ENCODE measurements at places on chromosomes 6 and 20.

GRCh38 chr6:90227673-90228072 is 69.0 kb downstream of the BACH2 start:
- no peak for DNase-seq

DNA sequence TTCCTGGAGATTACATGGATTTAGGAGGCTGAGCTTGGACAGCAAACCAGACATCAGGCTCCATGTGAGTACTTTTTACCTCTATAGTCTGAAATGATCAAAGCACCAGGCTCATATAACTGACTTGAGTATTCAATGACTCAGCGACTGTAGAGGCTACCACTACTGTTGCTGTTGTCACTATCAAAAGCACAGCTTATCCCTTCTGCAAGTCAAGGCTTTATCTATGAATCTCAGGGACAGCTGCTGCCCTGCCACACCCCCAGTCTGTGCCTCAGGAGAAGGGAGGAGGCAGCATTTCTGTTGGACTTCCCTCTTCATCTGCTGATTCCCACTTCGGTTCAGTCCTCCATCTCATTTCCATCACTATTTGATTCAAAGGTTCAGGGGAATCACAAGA is 80.5 kb upstream of the CNR1 start:
- no peak for DNase-seq

DNA sequence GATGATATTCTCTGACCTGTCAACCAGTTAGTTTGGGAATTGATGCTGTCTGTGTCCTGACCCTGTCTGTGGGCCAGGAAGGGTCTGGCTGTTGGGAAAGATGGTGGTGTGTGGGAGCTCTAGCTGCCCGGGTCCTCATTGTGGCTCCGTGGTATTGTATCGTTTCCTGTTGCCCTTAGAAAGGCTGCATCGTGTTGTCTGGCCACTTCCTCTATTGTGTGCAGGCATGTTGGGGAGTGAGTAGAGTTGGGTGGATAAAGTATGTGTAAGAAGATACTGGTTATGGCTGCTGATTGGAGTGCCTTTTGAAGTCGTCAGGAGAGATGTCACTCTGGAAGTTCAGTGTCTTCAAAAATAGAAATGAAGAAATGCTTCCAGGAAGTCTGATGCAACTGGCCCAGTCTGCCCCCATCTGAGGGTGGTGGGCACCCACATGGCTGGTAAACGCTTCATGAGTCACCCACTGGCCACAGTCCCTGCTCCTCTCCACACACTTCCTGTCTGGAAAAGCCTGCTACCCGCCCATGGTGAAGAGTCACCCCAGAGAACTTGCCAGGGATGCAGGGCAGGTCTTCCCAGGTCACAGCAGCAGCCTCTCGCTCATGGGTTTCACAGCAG is 27.9 kb downstream of the PPARD start:
- peak; percentile 55 for DNase-seq

DNA sequence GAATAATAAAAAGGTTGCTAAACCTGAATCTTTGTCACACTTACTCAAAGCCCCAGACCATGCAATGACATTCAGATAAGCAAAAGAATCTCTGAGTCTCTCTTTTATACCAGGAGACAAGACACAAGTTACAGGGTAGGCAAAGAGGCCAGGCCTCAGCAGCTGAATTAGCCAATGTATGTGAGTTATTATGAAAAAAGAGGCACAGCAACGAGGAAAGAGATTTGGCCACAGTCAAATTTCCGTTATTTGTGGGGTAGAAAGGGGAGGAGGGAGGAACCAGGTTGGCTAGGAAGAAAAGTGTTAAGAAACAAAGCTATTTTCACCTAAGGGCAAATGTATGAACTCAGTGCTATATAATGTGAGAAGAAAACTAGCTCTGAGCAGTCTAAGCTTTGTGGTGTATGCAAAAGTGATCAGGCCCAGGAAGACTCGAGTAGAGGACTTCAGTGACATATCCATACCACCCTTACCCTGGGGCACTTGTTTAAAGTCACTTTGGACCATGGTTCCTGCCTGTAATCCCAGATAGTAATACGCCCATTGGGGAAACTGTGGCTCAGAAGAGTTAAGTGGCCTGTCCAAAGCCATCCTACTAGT is 19.1 kb downstream of the IPCEF1 start:
- no peak for DNase-seq

- no peak for DNase-seq
These were observed 112.0 kb upstream of the SIRPA start for GRCh38 chr20:1783245-1783644.

- no peak for DNase-seq
These were observed 6.2 kb upstream of the SNAI1 start for GRCh38 chr20:49976542-49976941.

DNA sequence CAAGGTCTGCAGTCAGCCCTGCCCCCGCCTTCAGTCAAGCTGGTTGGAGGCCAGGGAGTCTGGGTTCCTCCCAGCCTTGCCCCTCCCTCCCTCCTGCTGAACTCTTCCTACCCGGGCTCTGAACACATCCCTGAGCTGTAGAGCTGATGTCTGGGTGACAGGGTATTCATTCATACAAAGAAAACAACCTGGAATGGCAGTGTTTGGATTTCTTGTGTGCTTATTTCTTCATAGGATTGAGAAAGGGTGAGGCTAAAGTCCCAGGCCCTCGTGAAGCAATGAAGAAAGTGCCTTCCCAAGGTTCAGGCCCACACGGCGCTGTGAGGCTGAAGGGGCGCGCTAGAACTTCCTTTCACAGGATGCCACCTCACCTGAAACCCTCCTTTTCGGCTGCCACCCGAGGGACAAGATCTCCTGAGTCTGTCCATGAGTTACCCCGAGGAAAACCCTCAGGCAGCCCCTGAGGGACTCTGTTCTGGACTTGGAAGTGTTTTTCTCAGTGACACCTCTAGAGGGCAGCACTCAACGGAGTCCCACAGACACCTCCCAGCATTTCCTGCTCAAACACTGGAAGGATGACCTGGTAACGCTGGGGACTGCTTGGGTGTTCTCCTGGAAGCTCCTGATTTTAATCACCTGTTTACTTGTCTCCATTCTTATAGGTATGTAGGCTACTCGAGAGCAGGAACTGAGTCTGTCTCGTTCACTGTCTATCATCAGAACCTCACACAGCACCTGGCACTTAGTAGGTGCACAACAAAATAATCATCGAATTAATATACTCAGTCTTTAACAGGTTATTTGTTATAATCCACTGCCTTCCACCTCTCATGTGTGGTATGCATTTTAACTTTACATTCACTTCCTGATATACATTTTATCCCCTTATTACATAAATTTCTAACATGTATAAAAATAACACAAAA is 11.8 kb upstream of the GSTA1 start:
- DNase-seq: peak; percentile 57

DNA sequence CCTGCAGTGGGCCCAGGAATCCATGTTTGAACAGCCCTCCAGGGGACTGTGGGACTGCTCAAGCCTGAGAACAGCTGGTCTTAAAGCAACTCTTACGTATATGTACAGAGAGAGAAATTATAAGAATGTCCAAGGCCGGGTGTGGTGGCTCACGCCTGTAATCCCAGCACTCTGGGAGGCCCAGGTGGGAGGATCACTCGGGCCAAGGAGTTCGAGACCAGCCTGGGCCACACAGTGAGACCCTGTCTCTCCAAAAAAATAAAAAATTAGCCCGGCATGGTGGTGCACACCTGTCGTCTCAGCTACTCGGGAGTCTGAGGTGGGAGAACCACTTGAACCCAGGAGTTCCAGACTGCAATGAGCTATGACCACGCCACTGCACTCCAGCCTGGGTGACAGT is 134.0 kb downstream of the DTNBP1 start:
- no peak for DNase-seq

GRCh38 chr20:35344354-35344837 is 52.2 kb upstream of the FAM83C start:
- no peak for DNase-seq

GRCh38 chr20:22762576-22763256 is 178.3 kb upstream of the FOXA2 start:
- DNase-seq: no peak

- peak; percentile 39 for DNase-seq
These were observed 13.6 kb upstream of the WFDC8 start for GRCh38 chr20:45592574-45593189.

GRCh38 chr20:17021481-17021880 is 205.4 kb upstream of the PCSK2 start:
- DNase-seq: no peak

- no peak for DNase-seq
These were observed 50.4 kb downstream of the MAP3K7 start for GRCh38 chr6:90536520-90536919.

DNA sequence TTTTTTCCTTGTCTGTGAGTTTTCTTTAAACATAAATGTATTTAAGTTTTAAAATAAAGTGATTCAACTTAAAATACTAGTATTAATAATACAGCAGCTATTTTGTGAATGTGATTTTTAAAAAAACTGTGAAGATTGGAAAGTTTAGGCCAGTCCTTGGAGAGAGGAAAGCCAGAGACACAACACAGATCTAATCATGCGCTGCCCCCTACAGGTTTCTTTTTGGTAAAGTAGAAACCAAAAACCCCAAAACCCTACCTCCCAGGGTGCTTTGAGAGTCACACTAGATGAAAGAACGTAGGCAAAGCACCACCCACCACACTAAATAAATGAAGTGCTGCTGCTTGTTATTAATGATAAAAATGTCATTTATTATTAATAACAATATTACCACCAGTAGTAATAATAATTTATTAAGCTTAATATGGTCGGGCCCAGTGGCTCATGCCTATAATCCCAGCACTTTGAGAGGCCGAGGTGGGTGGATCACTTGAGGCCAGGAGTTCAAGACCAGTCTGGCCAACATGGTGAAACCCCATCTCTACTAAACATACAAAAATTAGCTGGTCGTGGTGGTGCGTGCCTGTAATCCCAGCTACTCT is 33.7 kb downstream of the SLC9A8 start:
- DNase-seq: peak; percentile 63

DNA sequence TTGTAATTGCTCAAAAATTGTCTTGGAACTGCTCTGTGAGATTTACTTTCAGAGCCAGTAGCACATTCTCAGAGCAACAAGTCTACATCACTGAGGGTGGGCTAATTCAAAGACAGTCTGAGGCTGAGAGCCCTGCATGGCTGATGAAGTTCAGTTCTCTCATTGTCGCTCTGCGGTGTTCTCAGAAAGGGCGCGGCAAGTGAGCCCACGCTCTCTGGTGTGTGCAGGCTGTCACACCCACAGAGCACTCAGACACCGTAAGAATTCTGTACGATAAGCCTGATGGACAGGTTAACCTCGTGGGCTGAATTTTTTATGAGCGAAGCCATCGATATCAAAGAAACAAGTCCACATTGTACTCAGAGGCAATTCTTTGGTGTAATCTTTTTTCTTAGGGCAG is 557.8 kb downstream of the HACE1 start:
- DNase-seq: no peak

- DNase-seq: no peak
These were observed 76.5 kb downstream of the STMND1 start for GRCh38 chr6:17178326-17178725.

GRCh38 chr6:140036196-140036595 is 661.7 kb upstream of the CITED2 start:
- no peak for DNase-seq

- no peak for DNase-seq
These were observed 72.1 kb downstream of the CBFA2T2 start for GRCh38 chr20:33561692-33562601.

DNA sequence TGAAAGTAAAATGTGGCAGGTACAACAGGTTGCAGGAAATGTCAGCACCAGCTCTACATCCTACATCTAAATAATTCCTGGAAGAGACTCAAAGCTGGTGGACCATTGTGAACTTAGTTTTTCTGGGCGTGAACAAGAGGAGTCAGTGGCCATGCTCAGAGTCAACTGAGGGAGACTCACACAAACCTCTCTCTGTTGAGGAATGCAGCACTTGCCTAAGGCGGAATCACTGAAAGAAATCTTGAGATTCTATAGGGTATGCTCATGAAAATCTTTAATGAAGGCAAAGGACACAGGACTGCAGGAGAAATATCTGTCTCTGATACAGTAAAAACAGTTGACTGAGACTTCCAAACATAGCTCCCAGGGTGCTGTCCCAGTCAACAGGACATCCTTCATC is 22.5 kb downstream of the SLC17A4 start:
- DNase-seq: no peak

- no peak for DNase-seq
These were observed 23.8 kb downstream of the MAN1A1 start for GRCh38 chr6:119325559-119326265.

Data from activated CD4-positive, alpha-beta T cell treated with anti-CD3 and anti-CD28 coated beads for 48 hours (primary cell).